ENCODE measurements at places on chromosomes 3 and 15. TPM values are rescaled to one million over a fixed set of nuclear protein-coding genes. Genes with fewer than 3 reads are reported as not detected.

GRCh38 chr3:19595884-19596283, 338.1 kb downstream of the EFHB start:
- DNase-seq: no peak

DNA sequence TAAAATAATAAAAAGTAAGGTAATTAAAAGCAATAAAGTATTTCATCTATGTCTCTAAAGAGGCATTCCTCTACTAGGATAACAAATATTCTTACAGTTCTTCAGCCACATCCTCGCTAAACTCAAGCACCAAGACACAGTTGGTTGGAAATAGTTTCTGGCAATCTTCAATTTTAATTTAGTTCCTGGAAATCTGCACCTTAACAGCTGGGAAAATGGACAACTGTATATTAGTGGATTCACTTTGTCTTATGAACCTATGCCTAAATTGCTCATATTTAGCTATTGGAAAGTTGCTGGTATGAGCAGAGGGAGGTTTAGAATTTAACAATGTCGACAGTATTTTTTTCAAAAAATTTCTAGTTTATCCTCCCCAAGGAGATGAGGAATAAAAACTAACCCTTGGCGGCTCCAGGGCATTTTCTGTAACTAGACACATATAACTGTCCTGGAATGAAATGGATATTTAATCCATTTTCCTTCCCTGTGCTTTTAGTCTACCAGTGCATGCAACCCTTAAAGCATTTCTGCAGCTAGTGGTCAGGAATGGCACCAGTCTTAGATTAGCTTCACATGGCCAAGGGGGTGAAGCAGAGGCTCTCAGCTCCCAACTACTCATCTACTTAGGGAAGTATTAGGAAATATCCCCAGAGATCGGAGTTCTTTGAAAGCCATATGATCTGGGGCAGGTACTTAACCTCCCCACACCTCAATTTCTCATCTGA, 290.0 kb upstream of the THBS1 start:
- DNase-seq: no peak

GRCh38 chr3:165075695-165076094, 2.6 kb downstream of the SI start:
- DNase-seq: no peak

The DNAH12 gene
- 0.07 TPM for total RNA-seq

The RPUSD2 gene
- total RNA-seq: 15.1 TPM

The B3GNT5 gene
- 2.1 TPM for total RNA-seq

- no peak for DNase-seq
Observed at GRCh38 chr15:28935316-28935715, 49.5 kb downstream of the APBA2 start.

DNA sequence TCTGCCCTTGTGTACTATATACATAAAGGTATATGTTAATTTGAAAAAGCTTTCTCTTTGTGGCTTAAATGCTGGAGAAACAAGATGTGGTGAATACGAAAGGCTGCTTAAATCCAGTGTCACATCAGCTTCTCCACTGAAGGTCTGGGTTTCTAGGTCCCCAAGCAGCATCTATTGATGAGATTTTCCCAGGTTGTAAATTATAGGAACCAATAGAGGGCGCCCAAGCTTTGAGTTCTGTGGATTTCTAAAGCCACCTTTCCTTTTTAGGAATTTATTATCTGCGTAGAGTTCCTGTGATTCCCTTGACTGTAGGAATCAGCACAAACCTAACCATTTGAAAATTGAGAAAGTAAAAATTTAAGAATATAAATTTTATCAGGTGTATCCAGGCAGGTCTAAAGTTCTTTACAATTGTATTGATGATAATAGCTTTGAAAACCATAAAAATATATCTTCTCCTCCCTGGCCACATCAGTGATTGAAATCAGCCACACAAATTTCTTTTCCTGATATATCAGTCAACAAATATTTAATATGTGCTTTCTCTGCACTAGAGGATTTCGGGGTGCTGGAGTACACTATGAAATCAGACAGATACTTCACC, 88.3 kb upstream of the ADAMTSL3 start:
- no peak for DNase-seq

The CIP2A gene
- total RNA-seq: 6.8 TPM

DNA sequence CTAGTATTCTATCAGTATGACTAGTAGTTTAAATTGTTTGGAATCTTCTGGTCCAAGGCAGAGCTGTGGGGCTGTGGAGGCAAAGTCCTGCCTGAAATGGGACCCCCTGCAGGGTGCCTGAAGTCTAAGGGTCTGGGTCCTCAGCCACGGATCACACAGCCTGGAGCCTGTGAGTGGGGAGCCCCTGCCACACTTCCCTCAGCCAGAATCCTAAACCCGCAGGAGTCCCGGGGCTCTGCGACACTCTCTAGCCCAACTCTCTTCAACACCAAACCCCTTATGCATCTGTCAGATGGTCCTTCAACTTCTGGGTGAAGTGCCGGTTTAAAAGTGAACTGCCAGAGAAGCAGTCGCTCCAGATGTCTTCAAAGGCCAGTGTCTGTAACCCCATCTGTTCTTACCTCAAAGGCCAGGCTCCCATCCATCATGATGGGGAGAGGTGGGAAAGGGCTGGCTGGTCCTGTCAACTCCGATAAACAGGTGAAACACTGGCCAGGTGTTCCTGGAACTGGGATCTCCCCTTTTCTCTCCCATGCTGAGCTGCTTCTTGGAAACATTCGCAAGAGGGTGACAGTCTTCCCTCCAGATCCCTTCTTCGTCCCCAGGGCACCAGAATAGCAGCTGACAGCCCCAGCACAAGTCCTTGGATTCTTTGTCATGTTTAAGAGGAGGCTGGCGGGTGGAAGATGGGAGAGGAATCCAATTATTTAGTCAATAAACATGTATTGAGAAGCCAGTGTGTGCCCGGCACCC, 45.6 kb downstream of the CPN2 start:
- no peak for DNase-seq

DNA sequence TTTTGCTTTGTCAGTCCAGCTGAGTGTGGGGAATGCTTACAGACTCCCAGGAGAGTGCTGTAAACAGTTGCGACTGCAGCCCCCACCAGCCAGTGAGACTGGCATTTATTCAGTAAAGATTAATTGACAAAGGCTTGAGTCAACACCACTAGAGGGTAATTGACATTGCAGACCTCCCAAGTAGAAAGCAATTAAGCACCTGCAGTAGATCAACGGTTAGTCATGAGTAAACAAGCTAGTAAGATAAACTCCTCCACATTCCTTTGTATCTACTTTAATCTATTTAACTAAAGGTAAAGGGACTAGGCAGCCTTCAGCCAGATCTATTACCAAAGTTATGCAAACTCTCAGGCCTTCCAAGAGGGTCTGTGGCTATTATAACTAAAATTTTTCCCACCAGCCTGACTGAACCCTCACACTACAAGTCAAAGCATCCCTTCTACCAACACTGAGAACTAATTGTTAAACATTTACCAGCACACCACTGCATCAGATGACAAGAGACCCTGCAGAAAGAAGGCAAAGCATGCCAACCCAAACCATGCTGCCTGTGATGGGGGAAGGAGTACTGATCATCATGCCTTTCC, 30.5 kb upstream of the GALNT15 start:
- no peak for DNase-seq

DNA sequence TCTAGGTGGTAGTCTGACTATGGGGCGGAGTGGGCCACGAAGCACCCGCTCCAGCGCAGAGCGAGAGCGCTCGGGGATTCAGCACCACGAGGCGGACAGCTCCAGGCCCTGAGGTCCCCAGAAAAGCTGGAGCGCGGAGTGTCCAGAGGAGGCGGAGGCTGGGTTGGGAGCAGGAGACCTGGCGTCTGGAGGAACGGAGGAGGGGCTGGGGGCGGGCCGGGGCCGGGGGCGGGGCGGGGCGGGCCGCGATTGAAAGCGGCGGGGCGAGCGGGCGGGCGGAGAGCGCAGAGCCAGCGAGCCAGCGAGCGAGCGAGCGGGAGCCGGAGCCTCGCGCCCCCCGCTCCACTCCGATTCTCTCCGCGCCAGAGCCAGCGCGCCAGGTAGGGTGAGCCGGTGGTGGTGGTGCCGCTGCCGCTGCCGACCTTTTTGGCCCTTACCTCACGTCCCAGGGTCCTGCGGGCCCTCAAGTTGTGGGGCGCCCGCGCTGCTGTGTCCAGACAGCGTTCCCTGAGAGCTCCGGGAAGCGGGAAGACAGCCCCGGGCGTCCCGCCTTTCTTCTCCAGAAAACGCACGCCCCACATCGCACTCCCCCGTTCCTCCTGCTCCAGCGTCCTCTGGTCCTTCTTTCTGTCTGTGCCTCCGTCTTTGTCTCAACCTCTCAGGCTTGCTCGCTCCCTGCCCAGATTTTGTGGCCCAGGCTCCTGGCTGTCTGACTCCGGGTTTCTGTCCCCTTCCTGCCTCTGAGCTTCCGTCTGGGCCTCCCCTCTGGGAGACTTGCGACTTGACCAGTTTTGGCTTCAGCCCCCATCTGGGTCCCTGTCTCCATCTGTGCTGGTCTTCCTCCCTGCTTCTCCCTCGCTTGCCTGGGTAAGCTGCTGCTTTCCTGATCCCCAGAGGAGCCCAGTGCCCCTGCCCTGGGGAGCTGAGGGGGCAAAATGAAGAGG, at the start of gene GRM2:
Gene GRM2 (plus strand): TSS at position 281 of the 944 bp plus-strand sequence. CDS start 1,916 bp downstream, outside the sequence.
- peak; percentile 3 for DNase-seq

- no peak for DNase-seq
Observed at GRCh38 chr3:73120710-73121109, 59.3 kb downstream of the EBLN2 start.

DNA sequence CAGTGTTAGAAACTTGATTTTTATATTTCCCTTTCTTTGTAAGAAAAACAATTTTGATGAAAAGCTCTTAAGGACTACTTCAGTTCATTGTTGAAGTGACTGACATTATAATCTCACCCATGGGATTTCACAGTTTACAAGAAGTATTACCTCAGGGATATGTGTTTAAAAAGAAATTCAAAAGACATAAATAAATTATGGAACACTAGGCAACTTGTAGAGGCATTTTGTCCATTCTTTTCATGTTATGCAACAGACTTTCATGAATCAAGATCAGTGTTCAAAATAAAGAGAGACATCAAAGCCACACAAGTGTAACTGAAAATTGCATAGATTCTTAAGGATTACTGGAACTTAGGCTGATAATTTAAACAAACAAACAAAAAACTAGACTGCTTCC, 196.8 kb upstream of the AGTR1 start:
- no peak for DNase-seq

DNA sequence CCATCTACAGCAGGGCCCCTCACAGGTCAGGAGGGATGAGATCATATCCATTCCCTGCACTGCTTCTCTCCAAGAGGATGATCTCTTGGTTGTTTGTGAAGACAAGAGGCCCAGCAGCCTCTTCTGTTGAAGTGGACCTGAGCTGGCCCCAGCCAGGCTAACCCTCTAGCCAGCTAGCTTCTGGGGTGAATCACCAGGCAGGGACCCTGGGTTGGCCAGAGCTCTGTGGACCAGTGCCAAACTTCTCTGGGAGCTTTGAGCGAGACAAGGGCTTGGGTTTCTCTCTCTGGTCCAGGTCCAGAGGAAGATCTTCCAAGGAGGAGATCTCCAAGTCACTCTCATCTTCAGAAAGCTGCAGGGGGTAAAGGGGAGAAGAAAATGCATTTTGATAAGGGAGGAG, 52.7 kb downstream of the CLDN18 start:
- DNase-seq: no peak

- no peak for DNase-seq
Observed at GRCh38 chr3:120425572-120426250, 25.1 kb downstream of the FSTL1 start.

- DNase-seq: no peak
Observed at GRCh38 chr3:15743587-15744009, 54.2 kb downstream of the ANKRD28 start.

The SERPINI2 gene
- total RNA-seq: not detected

The FGD5 gene
- total RNA-seq: not detected

DNA sequence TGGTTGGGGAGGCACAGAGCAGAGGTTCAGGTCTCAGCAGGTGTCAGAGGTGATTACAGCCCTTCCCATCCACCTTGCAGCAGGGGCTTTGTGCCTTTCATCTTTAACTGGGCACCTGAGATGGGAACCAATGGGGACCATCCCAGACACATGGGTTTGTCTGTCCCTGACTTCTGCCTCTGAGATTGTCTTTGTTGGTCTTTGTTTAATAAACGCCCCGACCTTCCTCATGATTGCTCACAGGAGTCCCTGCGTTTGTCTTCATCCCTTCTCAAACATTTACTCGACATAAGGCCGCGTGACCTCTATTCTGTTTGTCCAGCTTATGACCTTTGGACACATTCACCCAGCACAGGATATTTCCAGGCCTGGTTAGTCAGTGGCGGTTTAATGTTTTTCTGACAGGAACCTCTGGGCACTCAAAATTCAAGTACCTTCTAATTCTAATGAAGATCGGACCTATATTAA, 5.9 kb downstream of the ZSCAN2 start:
- DNase-seq: no peak

DNA sequence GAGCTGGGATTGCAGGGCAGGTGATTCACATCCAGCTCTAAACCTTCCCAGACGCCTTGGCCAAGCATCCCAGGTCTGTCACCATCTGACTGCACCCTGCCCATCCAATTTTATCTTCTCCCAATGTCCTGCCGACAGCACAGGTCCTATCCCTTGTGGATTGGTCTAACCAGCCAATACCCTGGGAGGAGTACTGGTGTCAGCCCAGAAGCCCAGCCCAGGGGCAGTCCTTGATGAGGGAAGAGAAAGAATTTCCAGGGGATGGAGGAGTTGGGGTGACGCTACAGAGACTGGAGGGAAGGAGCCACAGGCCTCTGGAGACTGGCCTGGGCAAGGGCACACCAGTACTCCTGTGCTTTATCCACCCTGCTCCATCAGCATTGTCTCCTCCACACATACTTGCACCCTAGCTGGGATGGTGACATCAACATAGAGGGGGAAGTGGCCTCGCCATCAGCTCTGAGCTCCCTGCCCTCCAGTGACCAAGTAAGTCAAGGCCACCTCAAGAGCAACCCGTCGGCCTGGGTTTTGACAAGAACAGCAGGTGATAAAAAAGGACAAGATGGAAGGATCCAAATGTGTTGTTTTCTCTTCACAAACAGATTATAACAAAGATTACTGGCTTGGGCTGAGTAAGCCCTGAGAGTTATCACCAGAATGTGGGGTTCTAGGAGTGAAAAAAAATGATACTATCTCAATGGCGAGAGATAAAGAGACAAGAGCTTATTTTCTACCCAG, 114.6 kb downstream of the AQP9 start:
- no peak for DNase-seq

The STARD9 gene
- total RNA-seq: 5.9 TPM

DNA sequence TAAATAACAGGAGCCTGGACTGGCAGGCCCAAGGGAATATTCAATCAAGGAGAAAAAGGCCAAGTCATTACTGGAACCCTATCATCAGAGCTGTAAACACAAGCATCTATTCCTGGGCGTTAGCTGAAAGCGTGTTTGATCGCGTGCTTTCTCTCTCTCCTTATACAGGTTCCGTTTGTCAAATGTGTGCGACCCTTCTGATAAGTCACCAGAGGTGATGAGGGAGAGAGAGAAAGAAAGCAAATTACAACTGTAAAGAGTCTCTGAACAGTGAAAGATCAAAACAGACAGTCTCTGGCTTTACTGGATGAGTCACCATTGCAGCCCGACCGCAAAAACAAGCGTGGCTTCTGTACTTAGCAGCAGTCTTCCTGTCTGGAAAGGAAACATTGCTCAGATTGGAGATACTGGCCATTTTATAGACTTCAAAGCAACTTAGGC, 39.5 kb upstream of the TPRG1 start:
- DNase-seq: peak; percentile 43

Data from T-helper 17 cell (primary cell).